ENCODE measurements at places on chromosomes 5 and 9. TPM values are rescaled to one million over a fixed set of nuclear protein-coding genes. Genes with fewer than 3 reads are reported as not detected.
A peak's percentile ranks its signal among the peaks of the same experiment; 100 is the strongest.

- DNase-seq: no peak
- no peaks in the 10 kb centered on the region for H3K36me3 ChIP-seq
- H3K27me3 ChIP-seq: peaks cover 16% of the 10 kb centered on the region
Observed at GRCh38 chr5:108639366-108639765, 108.3 kb upstream of the FER start.

CCL21 gene
- total RNA-seq: not detected

DNA sequence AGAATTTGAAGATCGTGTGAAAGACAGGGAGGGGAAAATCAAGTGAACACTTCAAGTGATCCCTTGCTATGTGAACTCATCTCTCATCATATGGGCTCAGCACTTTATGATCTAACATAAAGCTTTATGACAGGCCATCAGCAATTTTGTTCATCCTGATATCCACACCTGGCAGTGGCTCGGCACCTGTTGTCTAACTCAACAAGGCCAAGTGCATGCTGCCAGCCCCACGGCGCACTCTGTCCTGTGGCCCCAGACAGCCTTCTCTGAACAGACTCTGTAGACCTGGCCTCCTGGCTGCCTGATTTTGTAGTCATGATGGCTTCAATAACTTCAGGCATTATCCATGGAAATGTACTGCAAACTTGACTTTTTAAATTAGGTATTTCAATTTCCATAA, 106.3 kb downstream of the MEF2C start:
- no peaks in the 10 kb centered on the region for H3K4me1 ChIP-seq
- H3K27ac ChIP-seq: no peak overlapping the region
- no peak overlapping the region for H3K4me3 ChIP-seq
- H3K36me3 ChIP-seq: no peaks in the 10 kb centered on the region

- H3K4me1 ChIP-seq: peaks cover 6% of the 10 kb centered on the region
- H3K4me3 ChIP-seq: peak within 1 kb of the TSS; percentile 70
- DNase-seq: peak; percentile 8
- no peak within 1 kb of the TSS for H3K27ac ChIP-seq
- no peaks in the 10 kb centered on the region for H3K36me3 ChIP-seq
- peaks cover 54% of the 10 kb centered on the region for H3K27me3 ChIP-seq
Observed at GRCh38 chr5:114361724-114362196, at the start of gene KCNN2. Gene KCNN2, plus strand, starts transcription at chr5:114362070. Its CDS starts 70 bp downstream, at chr5:114362140.

- no peak for DNase-seq
- H3K36me3 ChIP-seq: no peaks in the 10 kb centered on the region
- no peaks in the 10 kb centered on the region for H3K4me1 ChIP-seq
Observed at GRCh38 chr9:138105561-138106505, 228.3 kb downstream of the CACNA1B start.

DDX46 gene
- 77.2 TPM for total RNA-seq

All from activated naive CD8-positive, alpha-beta T cell treated with anti-CD3 and anti-CD28 coated beads for 36 hours (primary cell).